ENCODE measurements at places on chromosomes 6 and 20.
A peak's percentile ranks its signal among the peaks of the same experiment; 100 is the strongest.

- no peak for DNase-seq
These were observed 28.0 kb downstream of the PTPRT start for GRCh38 chr20:43161716-43162115.

DNA sequence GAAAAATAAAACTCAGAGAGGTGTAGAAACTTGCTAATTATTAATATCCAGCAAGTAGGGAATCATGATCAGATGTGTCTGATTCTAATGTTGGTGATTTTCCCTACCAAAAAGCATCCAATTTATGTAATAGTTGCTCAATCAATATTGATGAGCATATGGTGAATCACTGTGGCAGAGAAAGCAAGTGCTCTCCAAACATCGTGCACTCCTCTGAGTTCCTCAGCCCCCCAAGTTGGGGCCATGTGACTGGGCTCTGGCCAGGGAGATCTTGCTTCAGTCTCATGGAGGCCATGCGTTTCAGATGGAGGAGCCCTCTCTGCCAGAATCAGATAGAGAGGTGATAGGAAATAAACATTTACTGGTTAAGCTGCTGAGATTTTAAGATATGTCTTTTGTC lies 133.2 kb upstream of the LY86 start:
- no peak for DNase-seq

- DNase-seq, result no peak
These were observed 30.3 kb downstream of the ZNF318 start for GRCh38 chr6:43339168-43339567.

DNA sequence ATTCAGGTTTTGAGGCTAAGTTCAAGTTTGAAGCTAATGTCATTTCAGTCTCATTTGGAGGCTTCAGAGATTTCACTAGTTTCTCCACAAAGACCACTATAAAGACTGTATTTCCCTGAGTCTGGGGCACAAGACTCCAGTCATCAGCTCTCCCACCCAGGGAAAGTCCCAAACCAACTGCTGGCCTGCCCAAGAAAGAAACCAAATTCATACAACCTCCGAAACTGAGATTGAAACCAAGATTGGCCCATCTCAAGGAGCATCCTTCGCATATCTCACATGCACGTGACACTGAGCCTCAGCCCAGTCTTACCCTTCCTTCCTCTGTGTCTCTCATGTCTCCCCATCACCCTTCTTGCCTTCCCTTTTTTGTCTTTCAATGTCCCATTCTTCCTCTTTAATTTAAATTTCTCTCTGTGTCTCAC lies 3.5 kb upstream of the LTA start:
- DNase-seq, result no peak

GRCh38 chr20:8645326-8645725 lies 423.6 kb upstream of the PLCB4 start:
- no peak for DNase-seq

DNA sequence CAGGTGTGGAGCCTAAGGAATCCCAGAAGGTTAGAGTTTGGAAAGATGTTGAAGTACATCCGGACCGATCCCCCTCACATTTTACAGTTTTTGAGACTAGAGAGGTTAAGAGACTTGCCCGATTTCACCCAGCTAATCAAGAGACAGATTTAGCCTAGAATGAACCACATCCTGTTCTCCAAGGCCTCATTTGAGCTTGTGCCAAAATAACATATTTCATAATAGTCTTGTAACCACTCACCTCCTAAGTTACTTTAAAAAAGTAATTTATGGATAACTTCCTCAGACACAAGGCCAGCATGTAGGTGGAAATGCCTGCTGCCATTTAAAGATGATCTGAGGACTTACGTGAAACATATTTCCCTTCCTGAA lies 39.8 kb upstream of the ARHGAP18 start:
- DNase-seq, result no peak

DNA sequence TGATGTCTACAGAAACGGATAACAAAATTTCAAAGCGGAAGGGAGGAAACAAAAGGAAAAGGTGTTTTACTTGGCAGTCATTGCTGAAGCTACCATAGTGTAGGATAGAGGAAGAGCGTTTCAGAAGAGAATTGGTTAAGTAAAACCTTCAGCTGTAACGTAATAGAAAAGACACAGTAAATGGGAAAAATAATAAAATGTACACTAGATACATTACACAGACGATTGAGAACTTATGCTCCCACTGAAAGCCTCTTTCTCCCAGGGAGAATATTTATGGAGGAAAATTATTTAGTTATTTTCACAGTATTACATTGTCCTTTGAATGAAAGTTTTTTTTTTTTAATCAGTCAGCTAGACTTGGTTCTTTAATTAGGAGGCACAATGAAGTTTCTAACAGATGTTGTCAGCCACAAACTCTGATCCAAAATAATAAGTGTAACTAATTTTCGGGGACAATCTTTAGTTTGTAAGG lies 90.7 kb upstream of the PRDM1 start:
- DNase-seq, result no peak

GRCh38 chr6:43723737-43724295 lies 36.2 kb upstream of the MRPS18A start:
- DNase-seq, result peak; percentile 5

GRCh38 chr20:34705397-34706301 lies 1.5 kb downstream of the TP53INP2 start:
- no peak for DNase-seq

GRCh38 chr20:57892471-57892870 lies 182.7 kb upstream of the PMEPA1 start:
- no peak for DNase-seq

DNA sequence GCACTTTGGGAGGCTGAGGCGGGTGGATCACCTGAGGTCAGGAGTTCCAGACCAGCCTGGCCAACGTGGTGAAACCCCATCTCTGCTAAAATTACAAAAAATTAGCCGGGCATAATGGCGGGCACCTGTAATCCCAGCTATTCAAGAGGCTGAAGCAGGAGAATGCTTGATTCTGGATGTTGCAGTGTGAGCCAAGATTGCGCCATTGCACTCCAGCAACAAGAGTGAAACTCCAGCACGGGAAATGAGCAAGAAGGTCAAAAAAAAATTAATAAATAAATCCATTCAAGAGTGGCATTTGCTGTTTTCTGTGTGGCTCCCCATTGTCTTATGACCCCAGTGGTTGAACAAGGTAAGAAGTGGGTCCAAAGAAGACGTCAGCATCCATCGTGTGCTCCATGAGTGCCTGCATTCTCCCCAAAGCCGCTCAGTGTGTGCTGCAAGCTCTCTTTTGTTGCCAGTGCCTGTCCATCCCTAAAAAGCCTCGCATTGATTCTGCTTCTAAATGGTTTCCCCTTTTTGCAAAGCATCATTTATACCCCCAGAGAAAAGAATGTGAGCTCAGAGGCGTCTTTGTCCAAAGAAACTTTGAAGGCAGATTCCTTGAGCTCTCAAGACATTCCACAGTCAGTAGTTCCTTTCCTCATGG lies 38.8 kb upstream of the MAP3K4 start:
- DNase-seq, result no peak

- DNase-seq, result no peak
These were observed 86.9 kb downstream of the RAMACL start for GRCh38 chr6:166499350-166500163.

GRCh38 chr20:48461091-48461734 lies 366.6 kb downstream of the PREX1 start:
- no peak for DNase-seq

DNA sequence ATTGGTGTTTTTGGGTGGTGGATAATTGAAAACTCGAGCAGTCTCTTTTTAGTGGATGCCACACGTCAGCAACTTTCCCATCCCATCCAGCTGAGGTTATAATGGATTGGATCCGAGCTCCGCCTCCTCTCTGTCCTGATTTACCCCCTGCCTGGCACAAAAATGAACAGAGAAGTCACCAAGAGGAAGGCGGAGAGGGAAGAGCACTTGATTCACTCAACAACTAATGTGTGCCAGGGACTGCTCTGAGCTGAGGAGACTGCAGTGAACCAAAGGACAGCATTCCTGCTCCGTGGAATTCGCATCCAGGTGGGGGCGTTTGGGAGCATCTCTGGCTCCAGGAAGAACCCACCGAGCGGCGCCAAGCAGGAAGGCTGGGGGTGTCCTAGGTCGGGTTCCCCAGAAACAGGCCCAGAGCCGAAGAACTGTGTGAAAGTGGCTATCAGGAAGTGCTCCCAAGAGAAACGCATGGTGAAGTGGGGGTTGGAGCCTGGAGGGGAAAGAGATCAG lies 95.8 kb upstream of the NAA20 start:
- DNase-seq, result no peak

GRCh38 chr20:38321959-38322598 lies 18.1 kb downstream of the BPI start:
- DNase-seq, result no peak

- DNase-seq, result no peak
These were observed 312.3 kb downstream of the KIF16B start for GRCh38 chr20:16260911-16261310.

DNA sequence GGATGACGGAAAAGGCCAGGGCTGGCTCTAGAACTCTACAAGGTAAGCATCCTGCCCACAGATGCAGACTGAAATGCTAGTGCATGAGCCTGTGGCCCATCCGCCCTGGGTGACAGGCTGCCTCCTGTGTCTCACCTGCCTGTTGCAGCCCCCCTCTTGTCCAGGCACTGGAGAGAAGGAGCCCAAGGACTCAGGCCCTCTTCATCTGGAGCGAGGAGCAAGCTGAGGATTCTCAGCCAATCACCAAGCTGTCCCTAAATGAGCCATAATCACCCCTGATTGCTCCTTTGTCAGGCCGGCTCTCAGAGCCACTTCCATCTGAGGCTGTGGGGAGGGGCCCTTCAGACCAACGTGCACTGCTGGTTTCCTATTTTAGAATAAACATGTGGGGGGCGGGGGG lies 10.0 kb upstream of the SLC32A1 start:
- DNase-seq, result no peak

- DNase-seq, result no peak
These were observed 474.6 kb downstream of the COL12A1 start for GRCh38 chr6:74731204-74731603.

DNA sequence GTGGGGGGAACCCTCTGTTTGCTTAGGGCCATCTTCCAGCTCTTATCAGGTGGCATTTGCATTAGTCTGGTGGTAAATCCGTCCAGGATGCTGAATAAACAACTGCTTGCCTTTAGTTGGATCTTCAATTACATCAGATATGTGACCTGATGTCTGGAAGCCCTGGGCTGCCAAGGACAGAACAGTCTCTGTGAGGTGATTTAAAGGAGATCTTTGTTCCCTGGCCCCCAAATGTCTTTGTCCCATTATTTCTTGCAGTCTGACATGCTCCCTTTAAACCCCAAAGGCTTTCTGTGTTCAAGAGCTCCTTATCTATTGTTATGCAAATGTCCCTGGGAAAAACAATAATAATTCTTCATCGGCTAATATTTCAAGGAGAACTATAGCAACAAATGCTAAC lies 84.6 kb upstream of the SPTLC3 start:
- no peak for DNase-seq

- no peak for DNase-seq
These were observed 133.1 kb upstream of the FOXA2 start for GRCh38 chr20:22717466-22717865.

DNA sequence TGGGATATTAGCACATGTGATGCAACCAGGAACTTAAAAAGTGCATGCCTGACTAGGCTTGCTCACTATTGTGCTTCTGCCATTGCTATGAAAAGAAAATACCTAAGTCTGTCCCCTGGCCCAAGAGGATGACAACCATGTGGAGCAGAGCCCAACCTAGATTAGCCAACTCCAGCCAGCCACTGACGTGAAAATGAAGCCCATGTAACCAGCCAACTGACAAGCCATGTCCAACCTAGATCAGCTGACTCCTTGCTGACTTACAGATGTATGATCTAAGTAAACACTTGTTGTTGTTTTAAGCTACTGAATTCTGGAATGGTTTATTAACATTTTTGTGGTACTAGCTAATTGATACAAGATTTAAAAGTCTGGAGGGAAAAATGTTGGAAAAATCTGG lies 47.5 kb downstream of the PIGU start:
- no peak for DNase-seq

- no peak for DNase-seq
These were observed 237.0 kb upstream of the TAB2 start for GRCh38 chr6:149080511-149080910.

DNA sequence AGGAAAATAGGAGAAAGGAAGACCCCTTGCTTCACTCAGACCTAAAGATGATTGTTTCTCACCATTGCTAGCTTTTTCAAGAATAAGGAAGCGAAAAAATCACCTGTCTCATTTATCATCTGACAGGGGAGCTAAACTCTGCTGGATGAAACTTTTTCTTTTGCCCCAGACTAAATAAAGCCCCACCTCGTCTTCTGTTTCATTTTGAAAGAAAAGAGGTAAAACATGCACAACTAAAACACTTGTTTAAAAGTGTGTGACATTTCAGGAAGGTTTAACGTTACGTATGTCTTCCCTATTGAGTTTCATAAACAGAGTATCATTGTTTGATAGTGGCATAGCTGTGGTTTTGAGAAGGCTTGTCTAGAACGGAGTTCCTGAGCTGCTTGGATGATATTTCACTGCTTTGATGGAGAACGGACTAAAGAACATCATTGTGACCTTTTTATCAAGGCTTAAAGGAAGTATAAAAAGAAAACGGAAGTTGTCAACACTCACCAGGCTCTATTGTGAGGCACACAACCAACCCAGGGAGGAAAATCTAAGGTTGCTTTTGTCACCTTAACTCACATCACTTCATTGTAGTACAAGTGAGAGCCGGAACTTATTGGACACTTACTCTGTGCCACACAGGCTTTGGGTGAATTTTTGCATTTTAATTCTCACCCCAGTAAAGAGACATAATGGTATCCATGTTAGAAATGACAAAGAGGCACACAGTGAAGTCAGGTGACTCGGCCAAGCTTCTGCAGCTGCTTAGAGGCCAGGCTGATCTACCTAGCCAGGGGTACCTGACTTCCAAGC lies 29.5 kb downstream of the TSHZ2 start:
- no peak for DNase-seq

- DNase-seq, result no peak
These were observed 90.9 kb upstream of the HDDC2 start for GRCh38 chr6:125392682-125393081.

- DNase-seq, result no peak
These were observed 38.9 kb downstream of the DLL1 start for GRCh38 chr6:170251776-170252571.

DNA sequence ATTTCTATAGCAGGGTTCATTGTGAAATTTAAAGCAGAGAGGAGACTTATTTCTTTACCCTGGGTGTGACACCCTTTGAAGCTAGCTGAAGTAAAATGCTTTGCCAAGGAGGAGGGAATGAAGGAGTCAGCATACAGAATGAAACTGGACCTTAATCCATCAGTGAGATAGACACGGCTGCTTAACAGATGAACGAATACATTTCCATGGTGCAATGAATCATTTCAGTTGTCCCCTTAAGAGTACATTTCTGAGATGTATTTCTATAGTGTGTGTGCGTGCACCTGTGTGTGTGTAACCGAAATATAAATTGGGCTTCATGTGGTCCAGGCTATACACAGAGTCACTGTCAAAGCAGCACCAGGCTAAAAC lies 73.8 kb upstream of the CD93 start:
- no peak for DNase-seq

DNA sequence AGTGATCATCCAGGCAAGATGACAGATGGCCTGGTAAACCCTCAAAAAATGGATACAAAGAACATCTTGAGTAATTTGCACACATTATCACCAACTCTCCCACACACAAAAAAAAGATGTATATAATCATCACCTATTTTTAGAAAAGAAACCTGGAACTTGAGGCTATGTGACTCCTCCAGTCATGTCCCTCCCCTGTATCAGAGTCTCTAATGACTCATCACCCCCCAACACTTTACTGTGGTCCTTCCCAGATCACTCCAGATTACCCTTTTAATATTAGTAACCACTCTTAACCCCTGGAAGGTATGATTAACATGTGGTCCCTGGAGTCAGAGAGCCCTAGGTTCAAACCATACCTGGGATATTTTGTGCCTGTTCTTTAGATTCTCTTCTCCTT lies 144.8 kb downstream of the ZNF217 start:
- DNase-seq, result no peak

- no peak for DNase-seq
These were observed 25.4 kb downstream of the NDRG3 start for GRCh38 chr20:36720510-36720909.

Measured in stimulated activated CD8-positive, alpha-beta memory T cell treated with anti-CD3 and anti-CD28 coated beads, Interleukin-7, amount 100 ng/mL, for 1 hour (primary cell).